ENCODE measurements at places on chromosomes 13 and 19. TPM values are rescaled to one million over a fixed set of nuclear protein-coding genes. Genes with fewer than 3 reads are reported as not detected.

TICAM1 gene
- 9.7 TPM for total RNA-seq

IL12RB1 gene
- total RNA-seq = not detected

JSRP1 gene
- total RNA-seq = 0.56 TPM

ZNF525 gene
- 0.14 TPM for total RNA-seq
